NCI-H1930 (cell line): ENCODE measurements at places on chromosomes 1 and 21.

- DNase-seq = no peak
Measured at GRCh38 chr1:100868364-100868995, 26.2 kb downstream of the EXTL2 start.

DNA sequence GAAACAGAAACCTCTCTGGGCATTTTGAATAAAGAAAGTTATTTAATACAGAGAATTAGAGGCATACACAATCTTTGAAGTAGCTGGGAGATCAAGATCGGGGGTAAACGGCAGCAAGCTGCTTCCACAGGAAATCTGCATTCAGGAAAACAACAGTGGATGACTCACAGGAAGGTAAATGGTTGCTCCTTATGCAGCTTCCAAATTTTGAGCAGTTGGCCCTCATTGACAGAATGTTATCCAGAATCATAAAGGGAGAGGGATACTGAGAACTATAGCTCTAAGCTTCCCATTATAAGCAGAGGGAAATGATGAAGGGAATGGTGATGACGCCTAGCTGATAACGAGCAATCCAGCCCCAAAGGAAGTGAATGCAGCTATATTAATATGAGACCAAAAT lies 28.6 kb downstream of the ZMYND12 start:
- DNase-seq = no peak

GRCh38 chr1:15573477-15573876 lies 11.4 kb downstream of the AGMAT start:
- no peak for DNase-seq

DNA sequence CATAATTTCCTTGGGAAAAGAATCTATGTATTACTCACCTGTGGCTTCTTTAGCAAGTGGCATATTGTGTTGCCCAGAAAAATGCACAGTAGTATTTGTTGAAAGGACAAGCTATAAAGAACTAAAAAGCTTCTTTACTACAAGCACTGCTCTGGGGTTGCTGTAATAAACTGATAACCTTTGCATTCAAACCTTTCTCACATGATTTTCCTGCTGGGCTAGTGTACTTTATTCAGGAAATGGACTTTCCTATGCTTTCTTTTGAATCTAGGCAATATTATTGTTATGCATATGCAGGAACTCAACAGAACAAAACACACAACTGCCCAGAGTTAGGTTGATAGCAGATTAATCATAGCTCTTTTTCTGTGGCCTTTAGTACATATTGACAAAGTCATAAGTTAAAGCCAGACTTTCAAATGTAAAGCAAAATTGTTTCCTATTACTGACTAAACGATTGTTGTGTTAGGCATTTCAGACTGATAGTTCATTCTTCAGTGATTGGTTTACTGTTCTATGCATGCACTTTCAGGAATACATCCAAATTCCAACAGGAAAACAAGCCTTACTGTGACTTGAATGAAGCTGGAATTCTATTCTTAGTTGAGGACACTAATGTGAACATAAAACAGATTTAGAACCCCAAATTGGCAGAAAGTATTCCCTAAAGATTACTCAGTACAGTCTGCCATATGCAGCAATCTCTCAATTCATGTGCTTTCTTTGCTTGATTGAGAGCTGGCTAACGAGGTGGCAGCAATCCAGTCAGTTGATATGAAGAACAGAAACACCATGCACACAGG lies 564.3 kb upstream of the NEGR1 start:
- DNase-seq = no peak

DNA sequence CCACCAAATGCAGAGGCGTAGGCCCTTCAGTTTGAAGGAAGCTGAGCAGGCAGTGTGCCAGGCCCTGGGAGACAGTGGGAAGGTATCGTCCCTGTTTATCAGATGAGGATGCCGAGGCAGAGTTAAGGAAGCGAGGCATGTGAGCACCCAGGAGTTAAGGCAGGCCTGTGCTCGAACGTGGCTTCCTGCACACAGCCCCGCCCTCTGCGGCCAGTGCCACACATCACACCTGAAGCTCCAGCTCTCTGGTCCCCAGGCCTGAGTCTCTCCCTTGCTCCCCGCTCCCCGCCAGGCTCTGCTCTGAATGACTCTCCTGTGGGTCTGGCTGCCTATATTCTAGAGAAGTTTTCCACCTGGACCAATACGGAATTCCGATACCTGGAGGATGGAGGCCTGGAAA lies 32.1 kb downstream of the EPHX1 start:
- DNase-seq = no peak

- no peak for DNase-seq
Measured at GRCh38 chr21:37555672-37556261, 189.2 kb downstream of the DYRK1A start.

GRCh38 chr1:50251702-50252101 lies 143.0 kb downstream of the ELAVL4 start:
- no peak for DNase-seq
